ENCODE measurements at places on chromosomes 6 and 20. TPM values are rescaled to one million over a fixed set of nuclear protein-coding genes. Genes with fewer than 3 reads are reported as not detected.
A peak's percentile ranks its signal among the peaks of the same experiment; 100 is the strongest.

MATN4 gene
- polyA plus RNA-seq = 0.43 TPM

HCK gene
- polyA plus RNA-seq = 2.0 TPM

GJA1 gene
- 51.7 TPM for polyA plus RNA-seq

OXT gene
- polyA plus RNA-seq = 1.0 TPM

POLH gene
- polyA plus RNA-seq = 19.6 TPM

SLC35F1 gene
- 2.2 TPM for polyA plus RNA-seq

DNA sequence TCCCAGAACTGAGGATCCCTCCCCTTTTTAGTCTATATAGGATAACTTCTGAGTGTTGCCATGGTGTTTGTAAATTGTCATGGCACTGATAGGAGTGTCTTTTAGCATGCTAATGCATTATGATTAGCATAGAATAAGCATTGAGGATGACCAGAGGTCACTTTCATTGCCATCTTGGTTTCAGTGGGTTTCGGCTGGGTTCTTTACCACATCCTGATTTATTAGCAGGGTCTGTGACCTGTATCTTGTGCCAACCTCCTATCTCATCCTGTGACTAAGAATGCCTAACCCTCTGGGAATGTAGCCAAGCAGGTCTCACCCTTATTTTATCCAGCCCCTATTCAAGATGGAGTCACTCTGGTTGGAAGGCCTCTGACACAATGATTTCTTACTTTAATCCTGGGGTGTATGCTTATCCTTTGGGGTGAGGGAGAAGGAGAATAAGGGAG, 19.6 kb downstream of the WFDC2 start:
- DNase-seq = no peak

- peak; percentile 79 for DNase-seq
Observed at GRCh38 chr6:35486005-35486925, 10.6 kb downstream of the TEAD3 start.

GRCh38 chr6:71194724-71195123, 93.9 kb upstream of the OGFRL1 start:
- DNase-seq = no peak

- DNase-seq = no peak
Observed at GRCh38 chr20:63232235-63233060, 3.3 kb upstream of the BIRC7 start.

GRCh38 chr6:23106951-23107350, 537.6 kb downstream of the HDGFL1 start:
- no peak for DNase-seq
